Iris pigment epithelial cell (primary cell): ENCODE measurements at places on chromosomes 4 and X.
A peak's percentile ranks its signal among the peaks of the same experiment; 100 is the strongest.

- DNase-seq = no peak
Measured at GRCh38 chrX:53089925-53090324, 4.0 kb upstream of the KANTR start.

DNA sequence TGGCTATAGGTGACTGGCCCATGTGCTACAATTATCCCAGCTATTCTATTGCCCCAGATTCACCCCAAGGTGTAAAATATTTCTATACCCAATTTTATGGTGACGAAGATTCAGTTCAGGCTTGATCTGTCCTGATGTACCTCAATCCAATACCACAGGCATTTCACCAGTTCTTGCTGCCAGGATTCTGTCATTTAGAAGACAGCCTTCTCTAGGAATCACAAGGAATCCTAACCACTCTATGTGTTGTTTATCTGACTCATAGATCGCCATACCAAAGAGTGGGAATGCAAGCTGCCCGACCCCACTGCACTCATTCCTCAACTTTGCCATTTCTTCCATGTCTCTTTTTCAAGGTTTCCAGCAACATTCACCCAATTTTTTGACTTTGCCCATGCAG lies 355.0 kb upstream of the EMCN start:
- DNase-seq = peak; percentile 50

DNA sequence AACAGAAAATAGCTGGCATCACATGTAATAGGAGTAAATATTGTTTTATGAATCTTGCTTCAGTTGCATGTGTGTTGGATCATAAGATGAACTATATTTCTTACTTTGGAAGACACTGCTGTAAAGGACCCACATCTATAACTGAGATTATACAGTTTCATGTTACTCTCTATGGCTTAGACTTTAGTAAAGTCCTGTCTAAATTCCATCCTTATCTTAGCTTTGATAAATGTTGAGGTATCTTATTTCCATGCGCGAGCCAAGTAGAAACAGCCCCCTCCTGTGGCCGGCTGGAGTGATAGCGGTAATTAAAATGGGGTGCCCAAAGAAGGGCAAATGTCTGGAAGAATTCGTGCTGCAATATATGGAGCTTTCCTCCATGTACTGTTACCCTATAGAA lies 43.0 kb downstream of the CCDC158 start:
- peak; percentile 66 for DNase-seq

- DNase-seq = peak; percentile 7
Measured at GRCh38 chrX:22136711-22137110, 104.6 kb downstream of the PHEX start.

DNA sequence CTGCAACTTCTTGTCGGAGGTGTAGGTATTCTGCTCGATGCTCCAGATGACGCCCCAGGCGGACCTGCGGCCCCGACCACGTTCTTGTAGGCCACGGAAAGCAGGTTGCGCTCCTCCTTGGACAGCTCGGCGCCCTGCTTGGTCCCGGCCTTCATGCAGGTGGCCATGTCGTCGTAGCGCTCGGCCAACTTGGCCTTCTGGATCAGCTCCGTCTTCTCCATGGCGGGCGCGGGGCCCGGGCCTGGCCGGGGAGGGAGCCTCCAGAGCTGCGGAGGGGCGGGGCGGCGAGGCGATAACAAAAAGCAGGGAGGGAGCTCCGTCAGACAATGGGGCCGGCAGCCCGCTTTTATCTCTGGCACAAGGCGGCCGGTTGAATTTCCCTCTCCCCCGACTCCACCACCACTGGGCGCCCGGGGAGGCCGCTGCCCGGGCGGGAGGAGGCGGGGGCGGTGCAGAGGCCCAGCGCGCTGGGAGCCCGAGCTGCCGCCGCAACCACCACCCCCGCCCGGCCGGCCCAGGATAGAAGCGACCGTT lies 28.3 kb upstream of the DRP2 start:
- no peak for DNase-seq

GRCh38 chr4:141314627-141315026 lies 93.9 kb downstream of the ZNF330 start:
- DNase-seq = no peak

- DNase-seq = no peak
Measured at GRCh38 chrX:41026702-41027078, 58.6 kb upstream of the USP9X start.

GRCh38 chrX:150212672-150213480 lies 150.2 kb upstream of the MAMLD1 start:
- DNase-seq = no peak
